ENCODE measurements at places on chromosomes 2 and 18.

DNA sequence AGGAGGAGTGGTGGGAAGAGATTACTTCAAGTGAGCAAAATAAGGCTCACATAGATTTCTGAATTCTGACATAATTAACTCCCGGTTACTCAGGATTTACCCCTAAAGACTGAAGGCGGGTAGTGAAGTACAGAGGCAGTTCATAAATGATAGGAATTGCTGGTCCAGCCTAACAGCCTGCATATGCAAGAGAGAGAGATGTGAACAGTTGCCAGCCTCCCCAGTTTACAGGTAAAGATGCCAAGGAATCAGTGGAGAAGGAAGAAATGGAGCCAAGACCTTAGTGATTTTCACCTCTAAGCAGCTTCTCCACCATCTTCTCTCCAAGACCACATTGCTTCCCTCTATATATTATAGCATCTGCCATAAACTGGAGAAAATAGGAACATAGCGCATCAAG is 91.8 kb upstream of the THUMPD2 start:
- no peak for DNase-seq

- no peak for DNase-seq
Observed at GRCh38 chr18:23945416-23946079, 69.0 kb upstream of the TTC39C start.

DNA sequence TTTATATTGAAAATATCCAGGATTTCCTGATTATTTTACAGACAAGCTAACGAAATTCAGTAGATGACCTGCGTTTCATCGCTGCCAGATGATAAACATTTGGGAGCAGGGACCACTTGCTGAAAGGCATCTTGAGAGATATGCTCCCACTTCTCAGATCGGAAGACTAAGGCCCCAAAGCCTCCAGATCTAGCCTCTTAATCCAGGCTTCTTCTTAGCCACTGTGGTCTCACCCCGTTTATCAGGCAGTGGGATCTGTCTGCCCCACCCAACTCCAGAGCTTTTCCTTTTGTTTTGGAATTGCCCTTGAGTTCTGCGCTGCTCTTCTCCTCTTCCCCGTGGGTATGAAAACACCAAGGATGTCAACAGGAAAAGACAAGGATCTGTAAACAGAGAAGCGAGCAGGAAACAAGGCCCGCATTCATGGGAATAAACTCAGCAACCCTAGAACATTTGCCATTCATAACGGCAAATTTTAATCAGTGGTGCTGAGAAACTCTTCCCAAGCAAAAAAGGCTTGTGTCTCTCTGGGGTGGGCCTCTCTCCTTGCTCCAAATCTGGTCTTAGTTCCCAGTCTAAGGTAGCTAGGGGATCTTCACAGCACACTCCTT is 21.4 kb downstream of the MYL12B start:
- DNase-seq, result no peak

DNA sequence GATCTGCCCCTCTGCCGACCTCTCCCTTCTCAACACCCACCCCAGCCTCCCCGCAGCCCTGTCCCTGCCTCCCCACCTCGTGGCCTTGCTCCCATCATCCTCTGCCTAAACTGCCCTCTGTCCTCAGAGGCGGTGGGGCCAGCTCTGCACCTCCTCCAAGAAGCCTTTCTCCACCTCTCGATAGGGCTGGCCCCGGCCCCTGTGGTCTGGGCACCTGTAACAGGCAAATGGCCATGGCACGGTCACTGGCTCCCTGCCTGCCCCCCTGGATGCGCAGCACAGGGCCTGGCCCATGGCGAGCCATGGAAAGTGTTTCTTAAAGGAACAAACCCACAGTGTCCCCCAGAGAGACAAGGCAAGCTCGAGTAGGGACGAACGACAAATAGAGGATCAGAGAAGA is 42.0 kb downstream of the MYO7B start:
- no peak for DNase-seq

DNA sequence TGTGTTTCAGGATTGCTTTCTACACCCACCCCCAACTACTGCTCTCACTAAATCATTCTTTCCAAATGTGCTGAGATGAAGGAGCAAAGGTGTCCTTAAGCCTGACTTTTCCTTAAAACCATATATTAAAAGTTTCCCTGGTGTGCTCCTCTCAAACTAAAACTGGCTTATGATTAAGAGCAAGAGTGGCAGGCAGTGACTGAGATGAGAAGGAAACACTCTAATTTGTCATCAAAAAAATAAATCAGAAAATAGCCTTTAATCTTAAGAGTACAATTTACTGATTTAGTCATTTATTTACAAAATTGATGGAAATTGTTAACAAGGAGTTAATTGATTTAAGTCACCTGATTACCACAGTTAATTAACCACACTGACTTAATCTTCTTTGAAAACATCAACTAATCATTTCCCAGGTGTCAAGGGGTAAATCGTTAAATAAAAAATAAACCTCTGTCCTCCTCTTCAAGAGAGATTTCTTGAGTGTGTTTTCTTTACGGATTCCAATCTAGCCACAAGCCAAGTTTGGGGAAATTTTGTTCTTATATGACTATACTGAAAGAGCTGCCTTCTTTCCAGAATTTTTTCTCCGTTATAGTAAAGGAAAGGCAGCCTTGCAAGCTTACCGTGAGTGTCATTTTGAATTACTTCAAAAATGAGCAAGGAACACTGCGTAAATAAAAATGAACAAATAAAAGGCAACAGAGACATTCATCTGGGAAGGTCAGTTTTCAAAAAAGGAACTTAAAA is 17.4 kb downstream of the LRP2 start:
- DNase-seq, result no peak

DNA sequence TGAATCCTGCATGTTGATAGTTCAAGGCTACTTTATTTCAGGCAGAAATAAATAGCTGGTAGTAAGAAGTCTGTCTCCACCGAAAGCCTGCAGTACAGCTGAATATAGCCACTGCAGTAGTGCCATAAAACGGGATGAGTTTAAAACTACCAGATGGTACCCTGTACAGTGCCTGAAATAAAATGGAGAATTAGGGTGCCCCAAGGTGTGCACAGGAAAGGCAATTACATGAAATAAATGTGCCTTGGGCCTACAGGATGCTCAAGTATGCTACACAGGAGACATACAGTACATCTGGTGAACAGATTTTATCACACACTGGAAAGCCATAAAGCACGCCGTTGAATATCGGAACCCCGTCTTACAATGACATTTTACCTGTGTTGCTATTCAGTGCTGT is 447.7 kb upstream of the HNRNPA3 start:
- DNase-seq, result no peak
